Stimulated activated CD4-positive, alpha-beta T cell treated with anti-CD3 and anti-CD28 coated beads, Interleukin-2, amount 100 ng/mL, for 4 hours (primary cell): ENCODE measurements at places on chromosomes 16 and 17.

- no peak for DNase-seq
Observed at GRCh38 chr16:28294201-28294600, 1.9 kb downstream of the SBK1 start.

DNA sequence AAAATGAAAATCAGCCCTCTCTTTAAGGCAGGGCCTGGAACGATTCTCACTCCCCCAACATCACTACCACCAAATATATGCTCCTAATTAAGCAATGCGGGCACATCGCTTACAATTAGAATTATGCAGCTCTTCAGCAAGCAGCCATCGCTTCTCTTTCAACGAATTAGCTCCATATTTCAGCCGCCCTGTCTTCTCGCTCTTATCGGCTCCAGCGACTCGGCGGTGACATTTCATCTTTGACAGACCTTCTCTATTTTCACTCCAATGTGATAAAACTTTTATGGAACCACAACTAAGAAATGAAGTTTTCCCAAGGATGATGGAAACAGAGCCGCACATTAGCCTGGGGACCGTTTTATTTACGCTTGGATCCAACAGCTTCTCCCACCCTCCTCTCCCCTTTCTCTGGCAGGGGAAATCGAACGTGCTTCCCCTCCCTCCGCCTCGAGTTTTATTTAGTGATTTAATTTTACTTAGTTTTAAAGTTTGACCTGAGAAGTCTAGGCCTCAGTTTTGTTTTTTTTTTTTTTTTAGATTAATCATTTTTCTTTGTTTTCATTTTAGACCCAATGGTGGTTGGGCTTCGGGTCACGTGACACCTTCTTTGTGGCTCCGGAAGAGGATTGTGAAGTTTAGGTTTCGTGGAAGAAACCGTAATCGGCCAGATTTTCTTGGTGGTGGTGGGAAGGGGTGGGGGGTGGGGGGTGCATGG lies 3.1 kb upstream of the HOXB2 start:
- DNase-seq = peak; percentile 31

- DNase-seq = no peak
Observed at GRCh38 chr17:44074231-44074910, 3.8 kb downstream of the G6PC3 start.

DNA sequence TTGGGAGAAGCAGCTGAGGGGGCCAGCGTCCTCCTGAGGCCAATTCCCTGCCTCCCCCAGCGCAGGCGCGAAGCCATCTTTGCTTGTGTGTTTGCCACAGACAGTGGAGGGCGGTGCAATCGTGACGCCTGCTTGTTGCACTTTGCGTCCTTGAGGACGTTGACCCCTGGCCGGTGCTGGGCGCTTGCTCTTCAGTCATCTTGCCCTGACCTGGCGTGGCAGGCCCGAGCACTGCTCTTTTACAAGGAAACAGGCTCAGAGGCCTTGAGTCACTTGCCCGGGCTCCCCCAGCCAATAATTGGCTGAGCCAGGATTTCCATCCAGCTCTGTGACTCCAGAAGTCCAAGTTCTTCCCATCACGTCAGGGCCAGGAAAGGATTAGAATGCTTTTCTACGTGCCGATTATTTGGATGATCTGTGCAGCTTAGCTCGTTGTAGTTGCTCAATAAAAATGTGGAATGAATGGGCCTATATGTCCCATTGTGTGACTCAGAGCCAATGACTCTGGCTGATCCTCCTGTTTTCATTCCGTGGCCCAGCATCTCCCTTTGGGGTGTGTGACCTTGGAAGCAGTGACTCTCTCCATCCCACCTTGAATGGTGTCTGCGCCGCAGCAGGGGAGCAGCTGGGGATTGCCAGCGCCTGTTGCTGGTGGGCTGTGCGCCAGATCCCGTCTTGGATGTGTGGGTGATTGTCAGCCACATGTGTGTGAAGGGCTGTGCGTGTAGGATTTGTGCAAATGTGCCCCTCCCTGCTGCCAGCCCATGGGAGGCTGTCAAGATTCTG lies 214.1 kb downstream of the SEC14L1 start:
- DNase-seq = no peak

GRCh38 chr16:27311897-27312303 lies 1.9 kb upstream of the IL4R start:
- no peak for DNase-seq

DNA sequence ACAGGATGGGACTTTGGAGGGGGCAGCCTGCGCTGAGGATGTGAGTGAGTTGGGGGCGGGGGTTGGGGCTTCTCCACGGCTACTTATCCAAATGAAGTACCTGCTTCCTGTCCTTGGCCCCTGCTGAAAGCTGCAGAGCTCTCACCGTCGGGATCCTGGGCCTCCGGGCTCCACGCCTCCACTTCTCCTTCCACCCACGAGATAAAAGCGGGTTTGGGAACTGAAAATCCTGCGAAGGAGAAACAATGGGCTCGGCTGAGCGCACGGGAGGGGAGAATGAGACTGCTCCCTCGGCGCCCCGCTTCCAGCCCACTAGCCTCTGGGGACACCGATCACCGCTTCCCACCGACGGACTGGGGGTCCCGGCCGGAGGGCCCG lies 486 bp downstream of the ZNF785 start:
- no peak for DNase-seq

- no peak for DNase-seq
Observed at GRCh38 chr16:16141784-16142396, 81.4 kb downstream of the ABCC6 start.

DNA sequence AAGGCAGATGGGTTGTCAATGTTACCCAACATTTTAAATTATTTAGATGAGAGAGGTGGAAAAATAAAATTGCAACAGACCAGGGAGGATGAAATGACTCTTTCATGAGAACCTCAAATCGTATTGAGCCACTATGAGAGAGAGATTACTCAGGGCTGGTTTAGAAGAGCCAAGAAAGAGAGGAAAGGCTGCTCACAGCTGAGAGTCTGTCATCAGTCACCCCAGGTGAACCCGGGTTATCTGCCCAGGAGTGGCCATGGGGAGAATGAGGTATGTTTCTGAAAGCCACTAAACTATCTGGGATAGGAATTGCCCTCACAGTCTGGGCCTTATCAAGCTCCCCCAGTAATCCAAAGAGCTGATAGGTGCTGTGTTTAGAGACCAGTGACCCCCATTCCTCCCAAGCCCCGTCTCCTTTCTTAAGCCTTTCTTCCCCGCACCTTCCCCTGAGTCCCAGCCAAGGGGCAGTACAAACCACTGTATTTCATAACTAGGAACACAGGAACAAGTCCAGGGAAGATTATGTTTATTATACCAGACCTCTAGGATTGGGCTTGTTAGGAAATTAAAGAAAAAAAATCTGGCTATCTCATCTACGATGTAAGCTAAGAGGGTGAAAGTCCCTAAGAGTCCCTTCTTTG lies 158.9 kb upstream of the NOL11 start:
- no peak for DNase-seq

- no peak for DNase-seq
Observed at GRCh38 chr17:45231481-45232116, 9.9 kb downstream of the FMNL1 start.

GRCh38 chr16:30394592-30395154 lies 547 bp upstream of the ZNF48 start:
- DNase-seq = no peak

DNA sequence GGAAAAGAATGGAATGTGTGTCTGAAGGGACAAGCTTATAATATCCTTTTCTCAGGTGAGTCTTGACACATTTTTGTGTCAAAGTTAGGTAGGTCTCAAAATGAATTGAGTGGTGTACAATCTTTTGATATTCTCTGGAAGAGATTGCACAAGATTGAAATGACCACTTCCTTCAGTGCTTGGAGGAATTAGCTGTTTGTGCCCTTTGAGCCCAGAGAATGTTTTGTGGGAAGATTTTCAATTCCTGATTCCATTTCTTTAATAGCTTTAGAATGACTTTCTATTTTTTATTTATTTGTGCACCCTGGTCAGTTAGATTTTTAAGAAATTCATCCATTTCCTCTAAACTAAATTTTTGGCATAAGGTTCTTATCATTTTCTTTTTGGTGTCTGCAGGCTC lies 1.6 kb upstream of the CCL13 start:
- no peak for DNase-seq

- peak; percentile 64 for DNase-seq
Observed at GRCh38 chr16:11094075-11094856, 149.9 kb downstream of the CLEC16A start.

GRCh38 chr16:50088302-50088701 lies 22.5 kb downstream of the HEATR3 start:
- no peak for DNase-seq

GRCh38 chr16:27164352-27164751 lies 39.0 kb upstream of the KDM8 start:
- no peak for DNase-seq

DNA sequence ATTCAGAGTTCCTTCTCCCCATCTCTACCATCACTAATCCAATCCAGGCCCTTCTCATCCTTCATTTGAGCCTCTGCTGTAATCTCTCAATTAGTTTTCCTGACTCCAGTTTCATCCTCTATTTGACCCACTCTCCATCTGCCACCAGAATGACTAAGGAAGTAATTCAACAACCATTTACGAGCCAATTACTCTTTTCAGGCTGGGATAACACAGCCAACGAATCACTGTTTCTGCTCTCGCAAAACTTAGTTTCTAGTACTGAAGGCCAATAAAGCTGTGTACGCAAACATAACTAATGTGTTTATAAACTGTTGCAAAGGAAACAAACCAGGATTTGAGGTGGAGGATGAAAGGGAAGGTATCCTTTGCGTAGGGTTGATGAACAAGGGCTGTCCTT lies 53.7 kb downstream of the MAP2K6 start:
- no peak for DNase-seq

DNA sequence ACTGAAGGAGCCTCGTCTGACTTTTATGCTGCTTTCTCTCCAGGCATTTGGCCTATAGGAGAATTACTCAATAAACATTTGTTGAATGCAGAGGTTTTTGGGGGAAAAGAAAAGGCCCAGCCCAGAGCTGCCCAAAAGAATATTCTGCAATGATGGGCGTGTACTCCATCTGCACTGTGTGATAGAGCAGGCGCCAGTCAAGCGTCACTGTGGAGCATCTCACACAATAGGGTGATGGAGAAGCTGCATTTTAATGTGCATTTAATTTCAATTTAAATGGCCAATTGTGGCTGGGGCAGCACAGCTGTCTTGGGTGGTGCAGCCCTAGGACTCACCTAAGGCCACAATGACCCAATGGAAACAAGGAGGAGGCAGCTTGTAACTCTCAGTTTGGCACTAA lies 20.6 kb downstream of the GLYR1 start:
- DNase-seq = no peak

DNA sequence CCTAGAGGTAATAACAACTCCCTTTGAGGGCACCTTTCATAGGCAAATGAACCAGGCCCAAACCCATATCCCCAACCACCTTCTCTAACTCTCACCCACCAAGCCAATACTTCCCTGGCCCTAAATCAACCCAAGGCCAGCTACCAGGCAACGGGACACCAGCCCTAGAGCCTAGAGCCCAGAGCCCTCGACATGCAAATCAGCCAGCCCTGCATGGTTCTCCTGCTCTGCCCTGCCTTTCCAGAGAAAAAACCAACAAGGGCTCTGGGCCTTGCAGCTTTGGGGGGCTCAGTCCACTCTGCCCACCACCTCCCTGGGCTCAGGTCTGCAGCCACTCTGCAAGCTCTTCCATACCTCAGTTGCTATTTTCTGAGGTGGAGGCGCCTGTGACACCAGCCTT lies 55.0 kb downstream of the PITPNM3 start:
- no peak for DNase-seq

- DNase-seq = no peak
Observed at GRCh38 chr17:61805399-61805798, 57.9 kb downstream of the BRIP1 start.

- no peak for DNase-seq
Observed at GRCh38 chr17:75428543-75429469, 23.3 kb upstream of the GRB2 start.

- DNase-seq = no peak
Observed at GRCh38 chr17:27157898-27158297, 136.0 kb upstream of the WSB1 start.

GRCh38 chr16:75061669-75062068 lies 54.9 kb downstream of the LDHD start:
- DNase-seq = no peak

GRCh38 chr17:50171371-50172071 lies 5.7 kb downstream of the SGCA start:
- DNase-seq = no peak

DNA sequence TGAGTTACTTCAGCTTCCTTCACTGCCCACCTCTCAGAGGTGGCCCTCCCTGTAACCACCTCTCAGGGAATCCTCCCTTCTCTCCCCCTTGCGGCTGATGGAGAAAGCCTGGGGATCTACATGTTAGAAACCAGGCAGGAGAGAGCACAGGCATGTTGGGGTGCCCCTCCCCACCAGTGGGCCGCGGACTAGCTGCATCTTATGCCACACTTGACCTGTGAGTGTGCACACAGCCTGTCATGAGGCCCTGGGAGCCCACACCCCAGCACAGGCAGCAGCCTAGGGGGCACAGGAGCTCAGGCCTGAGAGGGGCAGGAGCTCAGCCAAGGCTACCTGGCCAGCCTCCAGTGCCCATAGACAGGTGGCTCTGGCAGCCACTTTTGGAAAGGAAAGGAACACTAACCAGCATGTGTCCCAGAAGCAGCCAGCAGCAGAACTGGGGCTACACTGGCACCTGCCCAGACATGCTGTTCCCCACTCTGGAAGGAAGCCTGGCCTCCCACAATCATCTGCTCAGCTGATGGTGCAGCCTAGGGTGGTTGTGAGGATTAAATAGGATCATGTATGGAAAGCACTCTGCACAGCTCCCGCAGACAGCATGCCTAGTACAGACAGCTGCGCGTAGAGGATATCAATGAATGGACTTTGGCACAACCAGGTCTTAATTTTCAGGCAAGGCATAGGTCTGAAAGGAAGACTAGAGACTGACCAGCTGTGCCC lies 60.5 kb downstream of the TMEM132E start:
- DNase-seq = no peak

- no peak for DNase-seq
Observed at GRCh38 chr16:68275611-68276191, 11.4 kb downstream of the SLC7A6 start.

- DNase-seq = no peak
Observed at GRCh38 chr16:72875291-72876031, 172.5 kb downstream of the ZFHX3 start.

DNA sequence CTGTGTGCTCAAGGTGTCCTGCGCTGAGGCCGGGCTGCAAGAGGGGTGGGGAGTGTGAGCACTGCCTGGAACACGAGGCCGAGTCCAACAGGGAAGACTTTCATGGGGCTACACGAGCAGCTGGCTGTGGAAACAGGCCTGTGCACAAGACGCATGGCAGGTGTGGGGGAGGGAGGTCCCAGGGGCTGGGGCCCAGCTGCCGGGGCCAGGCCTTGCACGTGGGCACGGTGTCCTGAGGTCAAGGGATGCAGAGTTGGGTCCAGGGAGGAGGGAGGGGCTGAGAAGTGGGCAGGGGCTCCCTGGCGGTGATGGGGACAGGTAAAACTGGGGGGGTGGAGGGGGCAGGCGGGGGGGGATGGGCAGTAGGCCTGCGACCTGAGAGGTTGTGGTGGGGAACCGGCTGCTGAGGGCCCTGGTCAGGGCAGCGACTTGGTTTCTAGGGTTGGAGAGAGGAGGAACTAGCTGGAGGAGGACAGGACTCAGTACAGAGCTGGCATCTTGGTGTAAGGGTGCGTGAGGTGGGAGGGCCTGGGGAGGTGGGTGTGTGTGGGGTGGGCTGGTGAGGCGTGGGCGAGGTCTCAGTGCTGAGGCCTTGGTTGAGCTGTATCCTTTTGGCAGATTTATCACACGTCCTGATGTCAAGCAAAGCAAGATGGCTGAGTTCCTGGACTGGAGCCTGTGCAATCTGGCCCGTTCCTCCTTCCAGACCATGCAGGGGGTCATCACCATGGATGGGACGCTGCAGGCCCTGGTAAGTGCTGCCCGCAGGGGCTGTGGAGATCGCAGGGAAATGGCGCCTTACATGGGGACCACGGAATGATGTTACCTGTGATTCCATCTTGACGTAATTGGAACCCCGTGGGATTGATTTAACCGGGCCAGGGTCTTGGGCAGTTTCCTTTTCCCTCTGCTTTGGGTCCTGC lies 29.4 kb downstream of the TBCD start:
- DNase-seq = no peak
